Activated CD4-positive, alpha-beta T cell treated with anti-CD3 and anti-CD28 coated beads for 1 hour (primary cell): ENCODE measurements at places on chromosomes 1 and 21.

- no peak for DNase-seq
Observed at GRCh38 chr1:7931446-7931812, 9.2 kb downstream of the TNFRSF9 start.

GRCh38 chr1:29064064-29064463 is 59.6 kb downstream of the TMEM200B start:
- no peak for DNase-seq

DNA sequence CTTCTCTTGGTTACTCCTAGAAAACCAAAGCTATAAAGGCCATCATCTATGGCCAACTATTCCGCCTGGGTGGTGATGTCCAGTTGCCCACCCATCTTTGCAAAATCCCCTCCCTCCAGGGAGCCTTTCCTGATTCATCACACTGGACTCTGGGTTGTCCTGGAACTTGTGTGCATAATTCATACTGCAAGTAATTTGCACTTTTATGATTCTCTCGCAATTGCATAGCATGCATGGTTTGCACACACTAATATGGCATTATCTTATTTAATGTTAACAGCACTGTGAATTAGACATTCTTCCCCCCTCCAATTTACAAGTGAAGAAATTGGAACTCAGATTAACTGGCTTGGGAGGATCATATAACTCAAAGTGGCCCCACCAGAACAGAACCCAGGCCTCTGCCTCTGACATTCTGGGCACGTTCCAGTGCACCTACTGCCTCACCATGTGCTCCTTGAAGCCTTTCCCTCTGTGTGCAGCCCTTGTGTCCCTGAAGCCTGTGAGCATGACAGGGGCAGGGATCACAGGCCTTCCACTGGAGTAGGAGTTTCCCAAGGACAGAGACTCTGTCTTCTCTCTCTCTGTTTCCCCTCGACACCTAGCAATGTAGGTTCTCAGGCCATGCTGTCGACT is 98.9 kb upstream of the IPO9 start:
- DNase-seq = no peak

GRCh38 chr1:58592522-58593134 is 15.6 kb upstream of the TACSTD2 start:
- DNase-seq = no peak

- DNase-seq = peak; percentile 19
Observed at GRCh38 chr1:35030756-35031446, 844 bp downstream of the ZMYM6 start.

DNA sequence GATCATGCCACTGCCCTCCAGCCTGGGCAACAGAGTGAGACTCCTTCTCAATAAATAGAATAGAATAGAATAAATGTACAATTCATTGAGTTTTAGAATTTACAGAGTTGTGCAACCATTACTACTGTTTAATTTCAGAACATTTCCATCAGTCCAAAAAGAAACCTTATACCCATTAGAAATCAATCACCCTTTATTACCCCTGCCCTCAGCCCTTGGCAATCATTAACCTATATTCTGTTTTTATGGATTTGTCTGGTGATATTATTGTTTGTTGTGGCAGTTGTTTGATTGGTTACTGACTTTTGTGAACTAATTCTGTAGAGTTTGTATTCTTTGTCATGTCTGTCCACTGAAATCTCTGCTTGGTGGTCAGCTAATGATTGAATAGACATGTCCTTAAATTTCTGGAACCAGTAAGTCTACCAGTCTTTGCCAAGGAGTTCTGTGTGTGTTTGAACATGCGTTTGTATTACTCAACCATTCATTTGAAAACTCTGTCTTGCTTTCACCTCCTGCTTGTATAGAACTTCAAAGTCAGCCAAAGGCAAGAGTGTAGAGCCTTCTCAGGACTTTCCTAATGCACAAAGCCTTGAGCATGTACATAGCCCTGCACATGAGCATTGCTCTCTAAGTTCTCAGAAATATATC is 208.8 kb downstream of the GPR52 start:
- no peak for DNase-seq

DNA sequence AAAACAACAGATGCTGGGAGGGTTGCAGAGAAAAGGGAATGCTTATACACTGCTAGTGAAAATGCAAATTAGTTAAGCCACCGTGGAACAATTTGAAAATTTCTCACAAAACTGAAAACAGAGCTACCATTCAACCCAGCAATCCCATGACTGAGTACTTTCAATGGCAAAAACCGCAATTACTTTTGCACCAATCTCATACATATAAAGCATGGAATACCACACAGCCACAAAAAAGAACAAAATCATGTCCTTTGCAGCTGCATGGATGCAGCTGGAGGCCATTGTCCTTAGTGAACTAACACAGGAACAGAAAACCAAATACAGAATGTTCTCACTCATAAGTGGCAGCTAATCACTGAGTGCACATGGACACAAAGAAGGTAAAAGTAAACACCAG is 6.3 kb upstream of the OR2T8 start:
- DNase-seq = no peak

- no peak for DNase-seq
Observed at GRCh38 chr1:10813799-10814198, 17.4 kb upstream of the CASZ1 start.

GRCh38 chr1:35047188-35047858 is 15.6 kb upstream of the ZMYM6 start:
- DNase-seq = no peak

DNA sequence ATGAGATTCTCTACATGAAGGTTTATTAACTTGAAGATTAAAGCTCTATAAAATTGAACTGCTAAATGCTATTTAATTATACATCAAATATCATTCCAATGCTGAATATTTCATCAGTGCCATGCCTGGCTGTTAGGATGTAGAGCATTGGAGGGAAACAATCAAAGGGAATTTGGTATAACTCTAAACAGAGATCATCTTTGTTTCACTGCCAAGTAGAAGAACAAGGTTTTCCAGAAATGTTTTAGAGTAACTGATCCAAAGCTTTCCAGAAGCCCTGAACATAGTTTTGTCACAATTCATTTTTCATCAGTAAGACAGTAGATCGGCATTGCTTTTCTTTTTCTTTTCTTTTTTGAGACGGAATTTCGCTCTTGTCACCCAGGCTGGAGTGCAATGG is 5.9 kb upstream of the DSTYK start:
- no peak for DNase-seq
